ENCODE measurements at places on chromosomes 2 and 18.

DNA sequence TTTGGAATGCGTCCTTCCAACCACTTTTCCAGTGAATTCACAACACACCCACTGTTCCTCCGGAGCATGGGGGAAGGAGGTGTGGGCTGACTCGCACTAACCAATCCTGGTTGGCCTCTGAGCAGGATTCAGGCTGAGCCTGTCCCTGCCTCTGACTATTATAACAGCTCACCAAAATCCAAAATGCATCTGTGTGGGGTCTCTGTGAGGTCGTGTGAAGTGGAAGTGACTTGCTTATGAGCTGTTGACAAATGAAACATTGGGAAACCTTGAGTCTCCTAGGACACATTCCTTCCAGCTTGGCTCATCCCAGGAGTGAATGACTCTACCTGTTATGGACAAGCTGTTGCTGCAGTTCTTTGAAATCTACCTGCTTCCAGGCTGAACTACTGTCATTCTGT is 1.5 kb downstream of the CIDEA start:
- no peak for DNase-seq

DNA sequence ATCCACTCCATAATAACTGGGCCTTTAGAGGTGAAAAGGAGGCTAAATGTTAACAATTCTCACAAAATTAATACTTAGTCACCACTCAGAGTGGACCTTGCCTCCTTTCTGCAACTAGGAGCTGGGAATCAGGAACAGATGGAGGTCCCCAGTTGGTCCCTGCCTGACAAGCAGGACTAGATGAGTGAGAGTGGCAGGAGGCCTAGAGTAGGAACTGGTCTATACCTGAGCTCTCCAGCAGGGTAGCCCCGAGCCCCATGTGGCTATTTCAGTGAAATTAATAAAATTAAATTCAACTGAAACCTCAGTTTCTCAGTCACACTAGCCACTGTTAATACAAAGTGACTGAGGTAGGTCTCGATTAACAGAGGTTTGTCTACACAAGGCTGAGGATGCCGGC is 150.5 kb downstream of the MYO5B start:
- DNase-seq: no peak

DNA sequence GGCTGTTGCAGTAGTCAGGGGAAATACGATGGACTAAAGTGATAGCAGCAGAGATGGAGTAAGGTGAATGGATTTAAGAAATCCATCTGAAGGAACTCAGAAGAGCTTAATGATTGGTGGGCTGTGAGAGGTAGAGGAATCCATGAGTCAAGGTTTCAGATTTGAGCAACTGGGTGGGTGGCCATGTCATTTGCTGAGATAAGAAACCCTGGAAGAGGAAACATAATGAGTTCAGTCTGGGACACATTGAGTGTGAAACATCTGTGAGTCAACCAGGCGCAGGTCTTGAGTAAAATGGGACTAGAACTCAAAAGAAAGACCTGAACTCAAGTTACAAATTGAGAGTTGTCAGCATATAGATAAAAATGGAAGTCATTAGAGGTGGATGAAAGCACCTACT is 19.7 kb upstream of the ASNSD1 start:
- no peak for DNase-seq

DNA sequence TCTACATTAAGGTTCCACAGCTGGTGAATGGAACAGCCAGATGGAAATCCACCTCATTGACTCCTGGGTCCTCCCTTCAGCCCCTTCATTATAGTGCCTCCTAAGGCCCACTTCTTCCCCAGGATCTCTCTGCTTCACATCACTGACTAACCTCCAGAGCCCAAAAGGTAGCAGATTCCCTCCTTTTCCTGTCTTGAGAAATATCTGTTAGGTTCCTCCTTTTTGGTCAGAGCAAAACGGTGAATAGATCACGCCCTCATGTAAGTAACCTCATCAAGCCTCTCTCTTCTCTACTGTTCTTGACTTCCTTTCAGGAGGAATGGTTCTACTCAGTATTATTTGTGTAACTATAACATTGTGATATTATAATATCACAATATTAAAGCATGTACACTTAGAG is 155.0 kb upstream of the SRD5A2 start:
- DNase-seq: no peak

DNA sequence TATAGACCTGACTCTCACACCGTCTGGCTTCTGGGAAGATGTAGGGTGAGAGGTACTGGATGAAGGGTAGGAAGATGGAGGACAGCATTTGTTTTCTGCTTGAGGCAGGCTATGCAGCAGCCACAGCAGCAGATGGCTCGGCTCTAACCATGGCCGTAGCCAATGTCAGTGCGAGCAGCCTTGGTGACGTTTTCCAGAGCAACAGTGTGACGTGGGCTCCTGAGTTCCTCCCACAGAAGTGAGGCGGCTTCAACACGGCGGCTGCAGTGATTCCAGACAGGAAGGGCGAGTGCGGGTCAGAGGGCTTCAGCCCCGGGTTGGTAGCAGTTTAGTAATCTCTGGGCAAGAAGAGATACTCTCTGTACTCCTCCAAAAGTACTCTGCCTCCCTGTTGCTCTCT is 133.0 kb upstream of the MYT1L start:
- no peak for DNase-seq

Measured in cortex of kidney (tissue), 1 donor.